Camera-type eye (tissue), 1 donor: ENCODE measurements at places on chromosomes 7 and 10. TPM values are rescaled to one million over a fixed set of nuclear protein-coding genes. Genes with fewer than 3 reads are reported as not detected.

Gene TUBB8
- not detected for total RNA-seq

Gene NODAL
- 1.3 TPM for total RNA-seq

Gene CALHM1
- not detected for total RNA-seq

Gene C10orf67
- 0.11 TPM for total RNA-seq

Gene NAT16
- total RNA-seq = 0.82 TPM
